Stimulated activated CD8-positive, alpha-beta memory T cell treated with anti-CD3 and anti-CD28 coated beads, Interleukin-7, amount 100 ng/mL, for 48 hours (primary cell): ENCODE measurements at places on chromosomes 2 and 18.

- no peak for DNase-seq
Measured at GRCh38 chr2:46086578-46087070, 210.6 kb upstream of the EPAS1 start.

- DNase-seq, result no peak
Measured at GRCh38 chr2:133576714-133577113, 8.5 kb upstream of the NCKAP5 start.

DNA sequence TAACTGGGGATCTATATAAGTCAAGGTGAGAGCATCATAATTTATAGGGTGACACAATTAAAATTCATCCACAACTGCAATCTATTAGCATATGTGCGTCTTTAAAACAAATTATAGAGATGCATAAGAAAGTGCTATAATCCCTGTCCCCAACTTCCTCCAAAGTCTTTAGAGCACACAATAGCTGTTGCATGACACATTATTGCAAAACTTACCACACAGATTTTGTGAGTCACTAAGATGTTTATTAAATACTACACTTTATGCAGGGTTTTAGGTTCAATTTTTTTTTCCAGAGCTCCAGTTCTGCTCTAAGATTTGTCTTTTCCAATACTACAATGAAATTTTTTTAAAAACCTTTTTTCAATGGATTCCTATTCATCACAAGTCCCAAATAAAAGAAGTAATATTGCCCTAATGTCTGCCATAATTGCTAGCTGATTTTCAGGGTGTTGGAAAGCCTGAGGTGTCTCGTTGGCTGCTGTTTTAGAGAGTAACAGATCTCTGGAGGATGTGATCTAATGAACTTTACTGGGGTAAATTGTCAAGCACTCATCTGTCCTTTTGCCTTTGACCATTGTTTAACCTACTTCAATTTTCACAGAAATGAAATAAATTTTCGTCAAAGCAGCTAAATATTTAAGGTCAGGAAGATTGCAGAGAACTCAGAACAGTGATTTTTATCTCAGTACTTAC lies 250.5 kb upstream of the NETO1 start:
- no peak for DNase-seq

DNA sequence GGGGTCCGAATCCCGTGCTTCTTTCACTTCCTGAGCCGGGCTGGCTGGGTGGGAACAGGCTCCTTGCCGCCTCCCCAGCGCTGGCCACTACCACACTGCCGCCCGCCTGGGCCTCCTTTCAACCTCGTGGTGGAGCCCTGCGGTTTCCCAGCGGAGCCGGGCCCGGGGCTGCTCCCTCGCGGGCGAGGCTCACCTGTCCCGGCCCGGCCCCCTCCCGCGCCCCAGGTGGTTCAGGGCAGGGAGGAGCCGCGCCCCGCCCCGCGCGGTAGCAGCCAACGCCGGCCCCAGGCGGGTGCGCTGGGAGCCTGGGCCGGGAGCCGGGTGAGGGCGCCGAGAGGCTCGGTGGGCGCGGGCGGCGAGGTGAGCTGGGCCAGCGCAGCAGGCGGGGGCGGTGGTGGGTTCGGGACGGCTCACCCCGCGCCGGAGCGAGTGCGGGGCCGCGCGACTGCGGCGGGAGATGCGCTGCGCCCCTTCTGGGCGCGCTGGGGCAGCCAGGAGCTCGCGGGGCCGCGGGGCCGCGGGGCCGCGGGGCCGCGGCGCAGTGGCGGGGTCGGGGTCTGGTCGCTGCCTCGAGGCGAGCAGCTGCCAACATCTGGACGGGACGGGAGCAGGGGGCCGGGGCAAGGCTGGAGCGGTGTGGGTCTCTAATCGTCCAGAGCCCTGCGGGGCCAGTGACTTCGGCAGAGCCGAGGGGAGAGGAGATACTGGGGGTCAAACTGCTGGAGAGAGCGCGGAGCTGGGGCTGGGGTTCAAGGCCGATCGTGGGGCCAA lies at the start of gene LYPD6B:
Gene LYPD6B, plus strand, starts transcription at position 258 of the 771 bp plus-strand sequence. CDS start 92,250 bp downstream, outside the sequence.
- no peak for DNase-seq

DNA sequence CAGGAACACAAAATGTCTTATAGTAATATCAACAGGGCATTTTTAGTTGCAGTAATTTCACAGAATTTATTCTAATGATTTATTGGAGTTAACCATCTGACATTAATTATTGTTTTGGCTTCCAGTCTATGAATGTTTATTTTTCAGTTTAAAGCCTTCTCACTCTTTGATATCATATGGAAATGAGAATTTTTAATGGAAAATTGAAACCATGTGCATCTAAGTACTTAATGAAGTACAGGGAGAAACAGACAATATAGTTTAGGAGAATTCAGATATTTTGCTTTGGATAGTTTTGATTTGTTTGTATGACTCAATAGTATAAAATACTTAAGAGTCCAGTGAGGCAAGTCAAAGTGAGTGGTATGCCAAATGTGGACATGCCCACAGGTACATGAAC lies 126.1 kb downstream of the OLA1 start:
- no peak for DNase-seq

GRCh38 chr2:33104726-33105125 lies 158.0 kb downstream of the LTBP1 start:
- no peak for DNase-seq

DNA sequence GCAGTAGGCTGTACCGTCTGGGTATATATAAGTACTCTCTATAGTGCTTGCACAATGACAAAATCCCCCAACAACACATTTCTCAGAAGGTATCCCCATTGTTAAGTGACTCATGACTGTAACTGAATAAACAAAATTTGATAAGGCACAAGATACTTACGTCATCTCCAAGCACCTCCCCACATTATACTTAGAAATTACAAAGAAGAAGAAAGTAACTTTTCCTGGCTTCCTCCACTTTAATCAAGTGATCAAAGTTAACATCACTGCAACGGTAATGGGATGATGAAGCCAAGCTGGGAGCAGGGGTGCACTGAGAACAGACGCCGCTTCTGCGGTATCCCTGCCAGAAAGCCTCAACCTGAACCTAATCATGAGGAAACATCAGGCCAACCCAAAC lies 9.7 kb downstream of the TNS1 start:
- DNase-seq, result no peak

DNA sequence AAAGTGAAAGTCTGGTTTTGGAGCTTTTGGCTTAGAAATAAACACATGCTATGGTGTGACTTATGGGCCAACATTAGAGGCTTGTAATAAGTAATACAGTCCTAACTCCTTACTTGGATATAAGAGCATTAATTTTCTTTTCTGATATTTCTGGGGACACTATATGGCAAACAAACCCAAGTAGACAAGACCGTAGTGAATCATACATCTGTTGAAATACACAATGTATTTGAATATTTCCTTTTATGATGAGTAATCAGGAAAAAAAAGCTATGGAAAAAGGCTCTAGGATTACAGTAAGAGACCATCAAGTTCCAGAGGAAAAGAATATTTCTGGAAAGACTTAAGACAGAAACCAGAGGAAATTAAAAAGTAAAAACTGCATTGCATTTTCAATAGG lies 146.0 kb upstream of the CYP26B1 start:
- no peak for DNase-seq

GRCh38 chr2:165839610-165840009 lies 45.6 kb upstream of the GALNT3 start:
- no peak for DNase-seq

- DNase-seq, result no peak
Measured at GRCh38 chr2:133569286-133569830, 1.1 kb upstream of the NCKAP5 start.

DNA sequence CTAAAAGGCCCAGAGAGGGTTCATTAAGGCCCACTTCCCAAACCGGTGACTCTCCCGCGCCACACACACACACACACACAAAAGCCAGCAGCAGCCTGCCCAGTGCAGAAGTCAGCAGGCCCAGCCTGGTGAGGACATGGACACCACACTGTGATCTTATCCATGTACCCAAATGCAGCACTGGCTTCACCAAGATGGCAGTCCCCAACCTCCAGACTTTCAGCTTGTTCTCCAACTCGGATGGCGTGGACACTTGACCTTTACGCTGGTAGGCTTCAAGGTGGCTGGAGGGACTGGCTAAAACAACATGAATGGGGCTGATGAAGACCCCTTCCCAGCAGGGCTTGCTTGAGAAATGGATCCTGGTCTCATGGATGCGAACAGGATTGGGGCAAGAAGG lies 50.4 kb downstream of the TNS1 start:
- no peak for DNase-seq

- DNase-seq, result no peak
Measured at GRCh38 chr2:241603686-241604085, 33.3 kb downstream of the THAP4 start.

GRCh38 chr18:9273221-9273620 lies 61.4 kb upstream of the TWSG1 start:
- DNase-seq, result no peak

- no peak for DNase-seq
Measured at GRCh38 chr2:42286268-42286946, 74.6 kb downstream of the COX7A2L start.

- DNase-seq, result no peak
Measured at GRCh38 chr2:38074764-38075506, 1.0 kb downstream of the CYP1B1 start.

GRCh38 chr2:224646242-224646846 lies 61.2 kb upstream of the CUL3 start:
- DNase-seq, result no peak

GRCh38 chr2:63613391-63613901 lies 24.7 kb downstream of the MDH1 start:
- no peak for DNase-seq

DNA sequence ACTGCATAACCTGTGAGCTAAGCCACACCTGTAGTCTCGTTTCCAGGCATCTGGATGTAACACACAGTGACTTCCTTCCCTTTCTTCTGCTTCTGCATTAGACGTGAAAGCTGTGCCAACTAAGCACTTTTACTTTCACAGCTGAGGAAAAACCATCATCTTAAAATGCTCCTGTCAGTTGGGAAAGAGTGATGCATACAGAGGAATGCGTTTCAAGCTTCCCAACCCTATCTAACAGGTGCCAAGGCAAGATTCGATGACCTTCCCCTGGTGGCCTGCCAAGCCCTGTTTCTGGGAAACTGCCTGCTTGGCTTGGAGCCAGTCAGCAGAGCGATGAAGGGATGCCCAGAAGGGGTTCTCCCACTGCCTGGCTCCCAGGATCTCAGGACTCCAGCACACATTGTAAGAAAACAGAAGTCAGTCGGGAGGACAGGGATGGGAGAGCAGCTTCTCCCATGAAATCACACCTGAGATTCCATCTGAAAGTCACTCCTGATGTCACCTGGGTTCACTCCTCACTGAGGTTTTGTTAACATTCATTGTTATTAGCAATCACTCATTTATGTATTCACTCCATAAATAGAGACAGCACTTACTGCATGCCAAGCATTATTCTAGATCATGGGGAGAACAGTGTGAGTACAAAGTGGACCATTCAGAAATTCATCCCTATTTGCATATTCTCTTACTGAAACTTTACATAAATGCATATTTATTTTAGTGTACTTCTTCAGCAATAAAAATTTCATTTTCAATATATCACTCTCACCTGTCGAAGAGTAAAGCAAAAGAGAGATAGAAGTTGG lies 64.1 kb downstream of the DTNA start:
- no peak for DNase-seq

GRCh38 chr2:37561615-37562569 lies 109.5 kb downstream of the CDC42EP3 start:
- no peak for DNase-seq

DNA sequence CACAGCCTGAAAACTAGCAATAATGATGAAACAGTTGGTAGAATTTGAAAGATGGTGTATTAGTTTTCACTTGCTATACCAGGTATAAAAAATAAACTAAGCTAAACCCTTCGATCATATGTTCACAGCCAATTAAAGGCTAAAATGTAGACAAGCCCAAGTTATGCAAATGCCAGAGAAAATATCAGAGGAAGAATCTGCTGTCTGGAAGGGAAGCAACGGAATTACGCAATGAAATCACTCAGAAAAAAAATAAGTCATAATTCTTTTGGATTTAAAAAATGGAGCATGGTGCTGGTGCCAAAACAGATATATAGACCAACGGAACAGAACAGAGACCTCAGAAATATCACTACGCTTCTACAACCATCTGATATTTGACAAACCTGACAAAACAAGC lies 108.3 kb downstream of the ARL4C start:
- DNase-seq, result no peak
